ENCODE measurements at places on chromosomes 7 and 10.
A peak's percentile ranks its signal among the peaks of the same experiment; 100 is the strongest.

DNA sequence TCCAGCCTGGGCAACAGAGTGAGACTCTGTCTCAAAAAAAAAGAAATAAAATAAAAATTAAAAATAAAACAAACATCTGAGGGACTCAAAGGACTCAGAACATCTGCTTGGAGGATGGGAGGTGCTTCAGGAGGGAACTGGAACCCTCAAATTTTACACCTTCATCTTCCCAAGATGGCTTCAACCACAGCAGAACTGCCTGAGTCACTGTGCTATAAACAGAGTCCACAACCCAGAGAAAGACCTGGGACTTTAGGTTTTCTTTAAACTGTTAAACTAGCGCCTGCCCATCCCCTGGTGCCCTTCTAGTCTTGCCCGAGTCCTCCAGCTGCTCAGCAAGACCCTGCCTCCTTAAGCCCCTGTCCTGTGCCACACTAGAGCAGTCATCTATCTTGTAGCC, 40.8 kb downstream of the RGS10 start:
- DNase-seq = no peak

GRCh38 chr10:115209133-115209532, 116.0 kb downstream of the ATRNL1 start:
- DNase-seq = no peak

DNA sequence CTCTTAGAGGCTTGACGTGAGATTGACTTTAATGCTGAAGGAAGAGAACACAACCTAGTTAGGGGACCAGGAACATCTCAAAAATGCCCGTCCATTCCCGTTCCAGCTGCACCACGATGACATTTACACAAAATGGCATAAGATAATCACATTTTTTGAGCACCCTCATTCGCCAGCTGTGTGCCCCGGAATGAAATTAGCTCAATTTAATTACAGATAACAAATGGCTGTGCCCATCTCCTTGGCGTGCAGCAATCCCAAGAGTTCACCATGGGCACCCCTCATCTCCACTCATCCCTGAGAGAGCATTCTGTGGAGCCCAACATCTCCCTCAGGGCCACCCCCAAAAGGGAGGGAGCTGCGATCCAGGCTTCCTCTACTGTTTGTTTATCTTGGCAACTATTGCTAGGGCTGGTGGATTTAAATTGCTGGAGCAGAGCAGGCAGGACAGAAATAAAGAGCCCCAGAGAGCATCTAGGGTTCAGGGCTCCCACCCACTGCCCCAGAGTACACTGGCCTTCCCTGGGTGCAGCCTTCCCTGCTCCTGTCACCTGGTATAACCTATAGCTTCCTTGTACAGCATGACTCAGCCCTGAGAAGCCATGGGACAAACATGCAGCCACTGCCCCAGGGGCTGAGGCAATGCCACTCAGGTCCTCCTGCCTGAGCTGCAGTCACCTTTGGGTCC, 263.5 kb downstream of the ZEB1 start:
- DNase-seq = no peak

DNA sequence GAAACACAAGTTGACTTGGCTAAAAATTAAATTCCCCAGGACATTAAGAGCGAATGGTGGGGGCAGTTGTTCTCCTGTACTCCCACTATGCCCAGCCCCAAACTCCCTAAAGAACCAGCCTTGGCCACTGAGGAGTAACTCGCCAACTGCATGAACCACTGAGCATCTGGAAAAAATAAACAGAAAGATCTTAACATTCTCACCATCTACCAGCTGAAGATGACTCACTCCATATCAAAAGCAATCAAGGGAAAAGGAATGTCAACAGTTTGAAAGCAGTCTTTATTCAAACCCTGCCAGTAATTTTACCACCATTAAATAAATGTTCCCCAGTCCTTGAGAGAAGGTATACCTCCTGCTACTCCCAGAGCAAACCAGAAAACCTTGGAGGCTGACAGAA, 45.4 kb downstream of the CTTNBP2 start:
- DNase-seq = no peak

- DNase-seq = no peak
These were observed 208.7 kb downstream of the MAD1L1 start for GRCh38 chr7:2023877-2024566.

DNA sequence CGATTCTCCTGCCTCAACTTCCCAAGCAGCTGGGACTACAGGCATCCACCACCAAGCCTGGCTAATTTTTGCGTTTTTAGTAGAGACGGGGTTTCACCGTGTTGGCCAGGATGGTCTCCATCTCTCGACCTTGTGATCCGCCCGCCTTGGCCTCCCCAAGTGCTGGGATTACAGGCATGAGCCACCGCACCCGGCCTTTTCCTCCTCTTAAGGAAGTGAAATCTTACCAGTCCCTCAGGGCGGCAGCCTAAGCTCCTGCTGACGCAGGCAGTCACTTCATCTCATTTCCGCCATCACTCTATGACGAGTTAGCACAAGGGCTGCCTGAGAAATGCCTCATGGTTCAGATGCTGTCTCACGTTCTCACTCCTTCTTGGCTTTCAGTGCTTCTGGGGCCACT, 246.0 kb upstream of the SHH start:
- DNase-seq = no peak

DNA sequence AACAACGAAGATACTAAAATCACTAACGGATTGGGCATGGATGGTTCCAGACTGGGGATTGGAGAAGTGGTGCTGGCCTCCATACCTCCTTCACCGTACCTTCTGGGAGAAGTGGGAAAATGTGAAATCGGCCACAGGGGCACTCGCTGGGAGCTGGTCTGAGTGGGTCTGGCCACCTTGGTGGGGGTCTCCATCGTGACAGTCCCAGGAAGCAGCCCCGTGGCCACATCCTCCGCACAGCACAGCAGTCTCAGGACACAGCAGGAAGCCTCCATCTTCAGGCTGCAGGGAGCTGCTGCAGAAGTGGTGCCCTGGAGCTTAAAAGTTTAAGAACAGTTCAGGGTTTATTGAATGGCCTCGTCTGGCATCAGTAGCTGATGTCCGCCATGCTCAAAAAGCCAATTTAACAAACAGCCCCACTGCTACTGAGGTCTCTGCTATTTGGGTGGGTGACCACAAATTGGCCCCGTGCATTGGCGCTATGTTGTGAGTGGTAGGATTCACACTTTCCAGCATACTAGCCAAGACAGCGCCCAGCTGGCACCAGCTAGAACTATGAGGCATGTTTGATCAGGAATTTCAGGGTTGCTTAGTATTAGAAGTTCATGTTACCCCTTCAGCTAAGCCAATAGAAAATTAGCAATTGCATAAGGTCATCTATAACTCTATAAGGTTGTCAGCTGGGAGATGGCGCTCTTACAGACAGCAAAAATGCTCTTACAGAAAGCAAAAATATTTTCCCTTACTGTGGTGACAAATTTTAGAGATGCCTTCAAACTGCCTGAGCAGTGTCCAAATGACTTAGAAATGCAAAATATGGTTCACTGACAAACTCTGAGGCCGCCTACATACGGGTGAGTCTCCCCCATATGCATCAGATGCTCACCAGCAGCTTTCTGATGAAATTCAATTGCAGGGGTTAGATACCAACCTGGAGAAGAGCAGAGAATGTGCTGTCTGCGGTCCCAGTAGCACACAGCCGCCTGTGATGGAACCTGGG, 17.0 kb downstream of the PKD1L1 start:
- no peak for DNase-seq

GRCh38 chr10:72731916-72732419, 40.0 kb downstream of the MCU start:
- no peak for DNase-seq

DNA sequence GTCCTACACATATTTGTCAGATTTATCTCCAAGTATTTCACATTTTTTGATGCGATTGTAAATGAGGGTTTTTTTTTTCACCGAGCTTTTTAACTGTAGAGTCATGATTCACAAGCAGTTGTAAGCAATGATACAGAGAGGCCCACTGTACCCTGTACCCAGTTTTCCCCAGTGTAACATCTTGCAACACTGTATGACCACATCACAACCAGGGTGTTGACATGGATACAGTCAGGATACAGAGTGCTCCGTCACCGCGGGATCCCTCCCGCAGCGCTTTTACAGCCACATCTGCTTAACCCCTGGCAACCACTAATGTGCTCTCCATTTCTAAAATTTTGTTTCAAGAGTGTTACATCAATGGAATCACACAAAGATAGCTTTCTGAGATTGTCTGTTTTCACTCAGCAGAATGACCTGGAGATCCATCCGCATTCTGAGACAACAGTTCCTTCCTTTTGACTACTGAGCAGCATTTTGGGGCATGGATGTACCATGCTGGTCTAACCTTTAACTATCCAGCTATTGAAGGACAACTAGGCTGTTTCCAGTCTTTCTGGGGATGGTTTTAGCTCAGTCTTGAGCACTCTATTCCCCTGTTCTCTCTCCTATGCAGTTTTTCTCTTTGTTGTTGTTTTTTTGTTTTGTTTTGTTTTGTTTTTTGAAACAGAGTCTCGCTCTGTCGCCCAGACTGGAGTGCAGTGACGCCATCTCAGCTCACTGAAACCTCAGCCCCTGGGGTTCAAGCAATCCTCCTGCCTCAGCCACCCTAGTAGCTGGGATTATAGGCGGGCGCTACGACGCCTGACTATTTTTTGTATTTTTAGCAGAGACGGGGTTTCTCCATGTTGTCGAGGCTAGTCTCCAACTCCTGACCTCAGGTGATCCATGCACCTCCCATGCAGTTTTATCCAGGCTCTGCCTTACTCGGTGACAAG, 25.9 kb downstream of the GPRIN2 start:
- no peak for DNase-seq

- DNase-seq = peak; percentile 22
These were observed 21.6 kb downstream of the SFTPD start for GRCh38 chr10:79927111-79927828.

DNA sequence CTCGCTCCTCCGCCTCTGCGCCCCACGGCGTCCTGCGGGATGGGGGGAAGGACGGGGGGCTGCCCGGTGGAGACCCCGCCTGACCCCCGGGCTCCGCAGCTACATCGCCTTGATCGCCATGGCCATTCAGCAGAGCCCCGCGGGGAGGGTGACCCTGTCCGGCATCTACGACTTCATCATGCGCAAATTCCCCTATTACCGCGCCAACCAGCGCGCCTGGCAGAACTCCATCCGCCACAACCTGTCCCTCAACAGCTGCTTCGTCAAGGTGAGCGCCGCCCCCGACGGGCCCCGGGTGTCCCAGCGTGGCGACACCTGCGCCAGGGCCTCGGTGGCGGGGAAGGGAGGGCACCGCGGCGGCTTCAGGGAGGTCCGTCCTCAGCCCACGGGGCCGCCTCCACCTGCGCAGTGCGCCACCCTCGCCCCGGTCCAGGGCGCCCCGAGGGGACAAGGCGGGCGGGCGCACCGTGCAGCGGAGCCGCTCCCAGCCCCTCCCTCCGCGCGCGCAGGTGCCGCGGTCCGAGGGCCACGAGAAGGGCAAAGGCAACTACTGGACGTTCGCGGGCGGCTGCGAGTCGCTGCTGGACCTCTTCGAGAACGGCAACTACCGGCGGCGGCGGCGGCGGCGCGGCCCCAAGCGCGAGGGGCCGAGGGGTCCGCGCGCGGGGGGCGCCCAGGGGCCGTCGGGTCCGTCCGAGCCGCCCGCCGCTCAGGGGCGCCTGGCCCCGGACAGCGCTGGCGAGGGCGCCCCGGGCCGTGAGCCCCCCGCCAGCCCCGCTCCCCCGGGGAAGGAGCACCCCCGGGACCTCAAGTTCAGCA, 793 bp downstream of the FOXL3 start:
- DNase-seq = no peak

GRCh38 chr7:7972922-7973594, 4.5 kb downstream of the GLCCI1 start:
- DNase-seq = no peak

DNA sequence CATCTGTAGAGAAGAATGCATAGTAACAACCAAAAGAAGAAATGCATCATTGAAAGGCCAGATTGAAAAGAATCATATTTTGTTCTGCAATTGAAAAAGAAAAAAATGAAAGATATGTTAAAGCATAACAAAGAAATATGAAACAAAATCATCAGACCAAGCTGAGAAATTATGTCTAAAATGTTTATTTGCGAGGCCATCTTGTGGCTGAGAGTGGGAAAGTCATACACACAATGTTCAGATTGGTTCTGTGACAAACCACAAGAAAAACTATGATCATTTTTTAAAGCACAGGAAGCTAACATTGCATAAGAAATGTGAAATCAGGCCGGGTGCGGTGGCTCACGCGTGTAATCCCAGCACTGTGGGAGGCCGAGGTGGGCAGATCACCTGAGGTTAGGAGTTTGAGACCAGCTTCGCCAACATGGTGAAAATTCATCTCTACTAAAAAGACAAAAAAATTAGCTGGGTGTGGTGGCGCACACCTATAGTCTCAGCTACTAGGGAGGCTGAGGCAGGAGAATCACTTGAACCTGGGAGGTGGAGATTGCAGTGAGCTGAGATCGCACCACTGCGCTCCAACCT, 36.6 kb downstream of the ABCB5 start:
- no peak for DNase-seq

DNA sequence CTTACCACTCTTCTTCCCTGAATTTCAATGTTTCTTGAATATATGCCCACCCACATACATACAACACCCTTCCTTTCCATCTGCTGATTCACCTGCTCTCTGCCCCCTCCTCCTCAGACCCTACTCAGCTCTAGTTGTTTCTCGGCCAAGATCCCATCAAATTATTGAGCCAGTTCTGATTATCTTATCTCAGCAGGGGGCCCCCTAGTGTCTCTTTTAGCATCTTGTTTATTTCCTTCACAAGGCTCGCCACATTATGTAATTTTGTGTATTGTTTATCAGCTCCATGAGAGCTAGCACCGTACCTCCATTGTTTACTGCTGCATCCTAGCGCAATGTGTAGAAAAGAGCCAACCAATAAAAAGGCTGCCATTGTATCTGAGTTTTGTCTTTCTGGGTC, 71.9 kb downstream of the FAM13C start:
- DNase-seq = no peak

GRCh38 chr7:140212100-140212881, 35.5 kb upstream of the KDM7A start:
- DNase-seq = no peak

- DNase-seq = no peak
These were observed 5.8 kb upstream of the AGMO start for GRCh38 chr7:15567652-15568051.
